ENCODE measurements at places on chromosomes 12 and 14.

- no peak for DNase-seq
Observed at GRCh38 chr14:68670359-68670715, 122.5 kb downstream of the ZFP36L1 start.

- DNase-seq = no peak
Observed at GRCh38 chr12:75137896-75138295, 71.7 kb downstream of the KCNC2 start.

GRCh38 chr12:44046732-44047417 is 211.0 kb downstream of the TMEM117 start:
- no peak for DNase-seq

DNA sequence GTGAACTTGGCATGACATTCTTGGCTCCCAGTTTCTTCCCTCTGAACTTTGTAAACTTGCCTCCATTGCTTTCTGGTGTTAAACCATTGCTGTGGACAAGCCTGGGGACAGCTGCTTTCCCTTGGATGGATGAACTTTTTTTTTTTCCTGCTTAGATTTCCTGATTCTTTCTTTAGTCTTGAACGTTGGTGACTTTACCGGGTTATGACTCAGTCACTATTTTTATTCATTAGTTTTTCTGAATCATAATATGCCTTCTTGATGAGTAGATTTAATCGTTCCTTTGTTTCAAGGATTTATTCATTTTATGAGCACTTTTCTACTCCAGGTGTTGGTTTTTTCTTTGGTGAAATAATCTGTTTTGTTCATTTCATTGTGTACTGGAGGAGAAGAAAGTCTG is 155.0 kb upstream of the RTL1 start:
- no peak for DNase-seq

GRCh38 chr12:91098941-91099340 is 12.4 kb downstream of the LUM start:
- DNase-seq = no peak

DNA sequence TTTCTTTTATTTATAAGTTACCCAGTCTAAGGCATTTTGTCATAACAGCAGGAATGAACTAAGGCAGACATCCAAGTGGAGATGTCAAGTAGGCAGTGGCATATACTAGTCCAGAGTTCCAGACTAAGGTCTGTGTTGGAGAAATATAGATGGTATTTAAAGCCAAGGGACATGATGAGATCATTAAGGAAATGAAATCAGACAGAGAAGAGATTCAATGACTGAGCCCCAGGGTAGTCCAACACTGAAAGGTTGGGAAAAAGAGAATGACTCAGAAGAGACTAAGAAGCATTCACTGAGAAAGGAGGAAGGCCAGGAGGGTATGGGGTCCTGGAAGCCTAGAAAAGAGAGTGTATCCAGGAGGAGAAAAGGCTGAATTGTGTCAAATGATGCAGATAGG is 442.2 kb upstream of the CCDC196 start:
- no peak for DNase-seq

DNA sequence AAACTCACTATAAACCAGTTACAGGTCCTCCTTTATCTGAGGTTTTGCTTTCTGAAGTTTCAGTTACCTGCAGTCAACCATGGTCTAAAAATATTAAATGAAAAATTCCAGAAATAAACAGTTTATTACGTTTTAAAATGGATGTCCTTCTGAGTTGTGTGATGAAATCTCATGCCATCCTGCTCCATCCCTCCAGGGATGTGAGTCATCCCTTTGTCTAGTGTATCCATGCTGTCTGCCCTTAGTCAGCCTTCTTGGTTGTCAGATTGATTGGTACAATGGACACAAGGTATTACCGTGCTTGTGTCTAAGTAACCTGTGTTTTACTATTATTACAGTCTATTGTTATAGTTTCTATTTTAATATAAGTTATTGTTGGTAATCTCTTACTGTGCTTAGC is 328.3 kb downstream of the APAF1 start:
- no peak for DNase-seq

GRCh38 chr14:101395779-101396178 is 165.5 kb upstream of the DIO3 start:
- no peak for DNase-seq

DNA sequence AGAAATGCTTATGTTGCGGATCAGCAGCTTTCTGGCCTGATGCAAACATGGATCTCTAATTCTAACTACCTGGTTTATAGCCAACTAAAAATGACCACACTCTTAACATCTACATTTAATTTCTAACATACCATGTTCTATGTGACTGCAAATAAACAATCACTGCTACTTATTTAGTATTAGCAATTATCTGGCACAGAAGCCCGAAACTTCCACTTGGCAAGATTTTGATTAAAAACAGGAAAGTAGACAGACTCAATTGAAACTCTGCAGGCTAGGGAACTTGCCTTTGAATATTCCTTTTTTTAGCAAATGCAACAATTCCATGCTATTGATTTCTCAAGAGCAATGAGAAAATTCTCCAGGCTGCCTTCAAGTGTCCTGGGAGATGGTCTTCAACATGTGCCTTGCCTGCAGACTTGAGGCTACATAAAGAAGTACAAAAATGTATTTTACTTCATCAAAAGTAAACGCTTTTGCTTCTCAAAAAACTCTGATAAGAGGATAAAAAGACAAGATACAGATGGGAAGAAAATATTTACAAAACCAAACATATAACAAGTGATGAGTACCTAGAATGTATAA is 9.1 kb upstream of the TMCC3 start:
- DNase-seq = no peak

DNA sequence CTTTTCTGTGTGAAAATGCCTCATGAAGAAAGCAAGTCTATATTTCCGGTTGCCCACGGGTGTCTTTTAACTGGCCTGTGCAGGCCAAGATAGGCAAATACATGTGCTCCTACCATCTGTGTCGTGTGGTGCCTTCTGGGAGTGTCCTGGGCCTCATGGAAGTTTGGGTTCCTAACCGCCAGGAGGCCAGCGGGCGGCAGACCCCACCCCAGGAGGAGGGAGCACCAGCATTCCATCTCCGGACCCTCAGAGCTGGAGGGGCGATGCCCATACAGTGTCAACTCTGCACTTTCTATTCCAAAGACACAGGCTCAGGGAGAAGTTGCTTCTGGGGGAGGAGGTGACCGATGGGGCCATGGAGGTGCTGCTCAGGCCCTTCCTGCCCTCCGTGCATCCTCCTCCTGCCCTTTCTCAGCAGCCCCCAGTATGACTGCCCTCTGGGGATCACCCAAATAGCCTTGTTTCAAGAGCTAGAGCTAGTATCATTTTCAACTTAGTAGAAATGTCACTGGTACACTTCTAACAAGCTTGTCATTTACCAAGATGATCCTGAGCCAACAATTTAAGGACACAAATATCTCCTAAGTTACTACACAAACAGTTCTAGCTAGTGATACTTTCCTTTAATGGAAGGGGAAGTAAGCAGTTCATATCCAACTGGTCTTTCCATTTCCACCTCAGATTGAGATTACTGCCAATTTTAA is 17.8 kb downstream of the CCDC92 start:
- no peak for DNase-seq

DNA sequence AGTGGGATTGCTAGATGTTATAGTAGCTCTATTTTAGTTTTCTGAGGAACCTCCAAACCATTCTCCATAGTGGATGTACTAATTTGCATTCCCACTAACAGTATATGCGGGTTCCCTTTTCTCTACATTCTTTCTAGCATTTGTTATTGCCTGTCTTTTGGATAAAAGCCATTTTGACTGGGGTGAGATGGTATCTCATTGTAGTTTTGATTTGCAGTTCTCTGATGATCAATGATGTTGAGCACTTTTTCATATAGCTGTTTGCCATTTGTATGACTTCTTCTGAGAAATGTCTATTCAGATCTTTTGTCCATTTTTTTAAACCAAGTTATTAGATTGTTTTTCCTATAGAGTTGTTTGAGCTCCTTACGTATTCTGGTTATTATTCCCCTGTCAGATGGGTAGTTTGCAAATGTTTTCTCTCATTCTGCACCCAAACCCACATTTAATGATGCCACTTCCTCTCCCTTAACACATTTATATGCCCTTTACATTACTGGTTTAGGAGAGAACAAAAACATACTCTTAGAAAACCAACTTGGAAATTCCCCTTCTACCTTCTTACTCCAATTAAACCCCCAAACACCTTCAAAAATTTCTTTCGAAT is 48.2 kb downstream of the NELL2 start:
- DNase-seq = no peak

DNA sequence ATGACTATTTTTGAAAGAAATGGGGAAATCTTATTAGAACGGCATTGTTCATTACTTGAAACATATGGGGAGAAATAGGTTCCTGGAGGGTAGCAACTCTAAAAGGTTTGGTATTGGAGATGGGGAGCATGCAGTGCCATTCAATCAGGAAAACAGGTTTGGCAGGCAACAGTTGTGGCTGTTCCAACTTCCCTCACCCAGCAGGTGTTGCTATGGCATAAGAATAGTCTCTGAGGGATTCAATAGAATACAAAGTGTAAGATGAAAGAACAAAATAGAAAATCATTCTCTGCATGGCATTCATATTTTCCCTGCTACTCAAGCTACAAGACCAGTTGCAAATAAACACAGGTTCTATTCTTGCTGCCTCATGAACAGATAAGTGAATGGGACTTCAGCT is 393.3 kb upstream of the RPL10L start:
- peak; percentile 17 for DNase-seq

GRCh38 chr14:74596741-74597450 is 15.1 kb downstream of the LTBP2 start:
- no peak for DNase-seq

DNA sequence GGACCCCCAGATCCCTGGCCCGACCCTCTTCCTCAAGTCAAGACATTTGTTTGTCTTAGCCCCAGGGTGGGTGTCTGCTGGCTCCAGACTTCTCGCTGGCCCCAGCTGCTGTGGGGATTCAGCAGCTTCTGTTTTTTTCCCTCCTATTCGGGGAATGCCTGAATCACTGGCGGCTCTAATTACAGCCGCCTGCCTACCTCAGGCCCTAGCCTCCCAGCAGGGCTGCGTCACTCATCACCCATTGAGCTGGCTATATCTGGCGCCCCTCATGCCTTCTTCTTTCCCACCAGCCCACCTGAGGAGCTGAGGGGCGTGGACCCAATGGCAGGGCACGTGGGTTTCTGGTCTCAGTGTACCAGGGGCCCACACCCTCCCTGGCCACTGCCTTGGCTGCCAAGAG is 10.1 kb downstream of the KRT80 start:
- no peak for DNase-seq

DNA sequence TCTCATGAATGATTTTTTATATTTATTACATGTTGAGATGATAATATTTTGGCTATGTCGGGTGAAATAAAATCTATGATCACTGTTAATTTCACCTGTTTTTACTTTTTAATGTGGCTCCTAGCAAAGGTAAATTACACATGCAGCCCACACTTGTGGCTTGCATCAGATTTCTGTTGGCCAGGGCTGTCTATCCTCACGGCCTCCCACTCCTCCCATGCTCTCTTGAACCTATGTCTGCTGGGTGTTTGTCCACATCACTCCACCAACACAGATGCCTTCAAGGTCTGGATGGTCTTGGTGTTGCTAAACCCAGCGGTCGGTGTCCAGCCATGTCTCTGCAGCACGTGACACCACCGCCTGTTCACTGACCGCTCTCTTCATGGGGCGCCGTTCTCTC is 339.4 kb upstream of the FKBP4 start:
- no peak for DNase-seq

GRCh38 chr12:2284321-2284813 is 231.6 kb downstream of the CACNA1C start:
- no peak for DNase-seq

DNA sequence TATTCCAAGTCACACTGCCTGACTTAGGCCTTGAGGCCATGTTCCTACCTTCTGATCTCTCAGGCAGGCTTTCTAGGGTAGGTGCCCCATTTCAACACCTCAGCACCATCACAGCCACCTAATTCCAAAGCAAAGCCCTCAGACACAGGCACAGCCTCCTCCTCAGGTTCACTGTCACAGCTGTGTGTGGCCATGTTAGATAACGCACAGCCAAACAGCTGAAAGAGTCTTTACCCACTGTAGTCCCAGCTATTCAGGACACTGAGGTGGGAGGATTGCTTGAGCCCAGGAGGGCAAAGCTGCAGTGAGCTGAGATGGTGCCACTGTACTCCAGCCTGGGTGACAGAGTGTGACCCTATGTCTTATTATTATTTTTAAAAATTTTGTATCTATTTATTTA is 7.3 kb upstream of the TMEM229B start:
- no peak for DNase-seq

DNA sequence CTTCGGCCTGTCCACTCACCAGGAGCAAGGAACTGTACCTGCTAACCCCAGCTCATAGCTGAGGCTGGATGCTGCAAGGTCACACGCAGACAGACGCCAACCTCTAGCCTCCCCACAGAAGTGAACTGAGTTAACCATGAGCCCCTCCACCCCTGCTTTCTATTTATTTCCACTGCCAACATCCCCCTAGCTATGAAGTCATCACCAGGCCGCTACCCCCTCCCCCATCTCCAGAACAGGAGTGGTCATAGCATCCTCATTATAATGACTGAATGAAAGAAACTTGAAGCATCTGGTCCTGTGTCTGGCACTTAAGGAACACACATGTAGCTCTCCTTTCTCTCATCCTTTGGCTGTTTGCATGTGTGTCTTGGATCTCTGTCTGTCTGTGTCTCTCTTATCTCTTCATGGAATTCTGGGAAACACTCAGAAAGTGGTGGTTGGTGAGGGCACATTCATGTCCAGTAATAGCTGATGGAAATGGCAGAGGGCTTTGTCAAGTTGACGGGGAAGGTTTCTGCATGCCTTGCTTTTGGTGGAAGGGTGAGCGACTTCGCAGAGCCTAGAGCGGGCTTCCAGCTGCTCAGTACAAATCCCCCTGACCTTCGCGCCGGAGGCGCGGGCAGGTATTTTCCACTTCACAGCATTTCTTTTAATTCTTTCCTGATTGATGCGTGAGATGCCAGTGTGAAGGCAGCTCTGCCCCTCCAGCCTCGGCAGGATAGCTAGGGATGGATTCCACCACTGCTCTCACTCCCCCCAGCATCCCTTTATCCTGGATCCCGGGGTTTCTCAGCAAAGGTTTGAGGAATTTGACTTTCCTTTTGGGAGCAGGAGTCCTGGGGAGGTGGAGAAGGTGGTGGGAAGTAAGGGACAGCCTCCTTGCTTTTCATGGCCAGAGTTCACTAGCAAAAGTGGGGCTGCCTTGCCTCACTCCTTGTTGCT is 198.2 kb downstream of the CHST11 start:
- DNase-seq = no peak

DNA sequence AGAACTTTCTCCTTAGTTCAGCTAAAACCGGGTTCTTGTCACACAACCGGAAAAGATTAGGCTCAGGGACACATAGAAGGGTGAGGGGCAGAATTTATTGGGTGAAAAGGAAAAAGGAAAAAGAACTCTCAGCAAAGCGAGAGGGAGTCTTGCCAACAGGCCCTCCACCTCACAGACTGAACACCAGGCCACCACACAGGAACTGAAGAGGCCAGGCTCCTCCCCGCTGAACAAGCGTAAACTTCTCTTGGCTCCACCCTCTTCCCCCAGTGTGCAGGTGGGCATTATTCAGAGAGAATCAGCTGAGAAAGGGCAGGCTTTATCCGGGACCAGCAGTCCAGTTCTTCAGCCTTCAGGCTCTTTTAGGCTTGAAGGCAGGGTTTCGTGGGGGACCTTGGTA is 125.6 kb upstream of the FGD4 start:
- DNase-seq = no peak

- no peak for DNase-seq
Observed at GRCh38 chr12:25699454-25699853, 146.4 kb upstream of the LMNTD1 start.

GRCh38 chr14:94113073-94113472 is 2.5 kb downstream of the IFI27 start:
- no peak for DNase-seq

Data from NCI-H1930 (cell line).